Activated T-helper 17 cell treated with anti-CD3 and anti-CD28 coated beads, Interleukin-2, amount 50 U/mL, for 72 hours (primary cell): ENCODE measurements at places on chromosomes 16 and 17.
A peak's percentile ranks its signal among the peaks of the same experiment; 100 is the strongest.

DNA sequence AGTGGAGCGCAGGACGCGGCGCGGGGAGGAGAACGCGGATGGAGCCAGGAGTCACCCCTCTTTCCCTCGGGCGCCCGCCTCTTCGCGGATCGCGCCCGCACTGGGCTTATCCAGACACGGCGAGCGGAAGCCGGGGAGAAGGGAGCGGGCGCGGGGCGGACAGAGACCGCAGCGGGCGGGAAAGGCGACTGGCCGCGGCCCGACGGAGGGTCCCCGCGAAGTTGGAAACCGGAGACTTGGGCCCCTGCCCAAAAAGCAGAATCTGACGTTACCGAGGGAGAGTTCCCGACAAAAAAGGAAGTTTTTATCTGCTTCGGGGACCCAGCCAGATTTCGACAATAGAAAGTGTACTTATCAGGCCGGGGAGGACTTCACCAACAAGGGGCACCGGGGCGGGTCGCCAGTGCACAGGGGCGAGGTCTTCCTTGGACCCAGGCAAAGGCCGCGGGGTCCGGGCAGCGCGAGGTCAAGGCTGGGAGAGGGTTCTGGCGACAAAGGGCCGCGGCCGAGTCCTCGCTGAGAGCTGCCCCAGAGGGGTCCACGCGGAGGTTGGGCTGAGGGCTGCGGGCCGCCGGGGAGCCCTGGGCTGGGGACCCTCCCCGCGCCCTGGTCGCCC, 519 bp downstream of the ST6GALNAC2 start:
- peak; percentile 26 for ATAC-seq

DNA sequence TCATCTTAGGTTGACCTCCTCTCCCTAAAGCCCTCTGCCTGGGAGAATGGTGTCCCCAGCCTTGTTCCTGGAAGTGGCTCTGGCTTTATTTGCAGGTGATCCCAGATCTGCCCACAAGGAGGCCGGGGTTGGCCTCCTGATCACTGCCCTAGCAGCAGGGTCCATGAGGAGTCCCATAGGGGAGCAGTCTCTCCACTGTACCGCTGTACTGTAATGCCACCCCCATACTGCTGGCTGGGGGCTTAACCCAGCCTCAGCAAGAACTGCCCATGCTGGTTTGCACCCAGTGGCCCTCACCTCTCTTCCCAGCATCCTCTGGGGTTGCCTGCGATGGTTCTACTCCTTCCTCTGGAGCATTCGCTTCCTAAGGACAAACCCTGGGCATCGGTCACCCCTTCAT, 39.1 kb downstream of the PSME3IP1 start:
- ATAC-seq, result no peak

DNA sequence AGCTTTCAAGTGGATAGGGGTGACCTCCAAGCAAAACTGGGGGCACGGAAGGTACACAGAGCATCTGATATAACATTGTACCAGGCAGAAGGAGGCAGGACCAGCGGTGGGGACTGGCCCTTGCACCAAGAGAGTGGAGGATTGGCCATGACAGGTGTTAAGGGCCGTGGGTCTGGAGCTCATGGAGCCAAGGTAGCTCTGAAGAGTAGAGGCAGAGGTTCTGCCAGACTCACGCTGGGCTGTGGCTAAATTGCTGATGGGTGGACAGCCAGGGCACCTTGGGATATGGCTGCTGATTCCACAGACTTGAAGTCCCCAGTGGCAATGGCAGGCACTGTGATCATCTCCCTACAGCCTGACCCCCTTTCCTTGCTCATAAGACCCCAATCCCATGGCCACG, 65.9 kb upstream of the NKD1 start:
- no peak for ATAC-seq

DNA sequence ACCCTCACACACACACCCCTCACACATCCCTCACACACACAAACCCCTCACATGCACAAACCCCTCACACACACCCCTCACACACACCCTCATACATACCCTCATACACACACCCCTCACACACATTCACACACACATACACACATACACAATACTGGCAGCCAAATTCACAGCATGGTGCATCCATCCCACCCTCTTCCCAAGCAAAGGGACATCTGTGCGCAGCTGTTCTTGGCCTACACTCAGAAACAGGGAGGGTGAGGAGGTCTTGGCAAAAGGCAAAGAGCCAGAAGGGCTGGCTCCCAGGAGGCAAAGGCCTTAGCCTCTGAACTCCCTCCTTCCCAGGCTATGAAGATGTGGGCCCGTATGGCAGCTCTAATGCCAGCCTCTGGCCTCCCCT, 23.4 kb downstream of the C17orf67 start:
- no peak for ATAC-seq
